ENCODE measurements at places on chromosomes 1 and 21.
A peak's percentile ranks its signal among the peaks of the same experiment; 100 is the strongest.

- no peak for DNase-seq
These were observed 44.1 kb downstream of the WNT4 start for GRCh38 chr1:22098752-22099151.

DNA sequence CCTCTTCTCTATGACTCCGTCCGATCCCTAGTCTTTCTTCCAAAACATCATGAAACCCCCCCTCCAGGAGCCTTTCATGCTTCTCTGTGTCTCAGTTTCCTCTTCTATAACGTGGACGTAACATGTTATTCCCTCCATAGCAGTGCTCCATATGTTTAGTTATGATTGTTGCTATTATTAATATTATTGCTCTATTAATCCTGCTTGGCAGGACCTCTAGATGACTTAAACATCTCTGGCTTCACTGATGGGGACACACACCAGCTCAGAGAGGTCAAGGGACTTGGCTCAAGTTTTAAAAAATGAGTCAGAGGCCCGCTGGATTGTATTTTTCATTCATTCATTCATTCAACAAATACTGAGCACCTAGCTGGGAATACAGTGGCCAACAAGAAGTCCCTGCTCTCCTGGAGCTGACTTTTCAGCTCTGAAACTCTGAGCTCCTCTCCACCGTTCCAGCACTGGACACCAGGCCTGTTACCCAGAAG is 404 bp upstream of the CPLANE2 start:
- DNase-seq: no peak

DNA sequence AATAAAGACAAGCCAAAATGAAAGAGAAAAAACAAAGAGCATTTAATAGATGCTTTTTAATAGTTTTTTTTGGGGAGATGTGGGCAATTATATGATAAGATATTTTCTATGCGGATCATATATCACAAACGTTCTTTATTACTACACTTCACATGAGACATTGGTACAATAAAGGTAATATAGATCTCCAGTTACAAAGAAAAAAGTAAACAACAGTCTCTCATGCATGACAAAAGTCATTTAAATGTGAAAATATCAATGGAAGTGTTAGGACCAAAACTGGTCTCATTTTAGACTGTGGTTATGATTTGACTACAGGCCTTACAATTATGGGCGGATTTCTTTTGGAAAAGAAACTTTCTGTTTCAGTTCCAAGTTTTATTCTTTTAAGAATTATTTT is 687.0 kb downstream of the ADGRL2 start:
- DNase-seq: peak; percentile 74

DNA sequence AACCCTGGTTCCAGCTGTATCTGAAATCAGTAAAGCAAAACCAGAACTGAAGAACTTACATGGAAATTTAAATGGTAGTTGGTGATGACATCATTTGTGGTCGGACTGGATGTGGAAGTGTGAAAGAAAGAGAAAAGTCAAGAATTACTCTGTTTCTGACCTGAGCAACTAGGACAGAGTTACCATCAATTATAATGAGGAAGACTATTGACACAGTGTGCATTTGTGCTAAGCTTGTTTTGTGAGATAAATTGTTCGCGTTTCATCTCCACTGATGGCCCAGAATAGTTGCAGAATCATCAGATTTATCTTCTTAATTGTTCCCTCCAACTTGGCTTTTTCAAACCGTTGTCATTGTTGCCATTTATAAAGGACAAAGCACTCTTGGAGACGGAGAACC is 410.6 kb upstream of the DEPDC1 start:
- no peak for DNase-seq

DNA sequence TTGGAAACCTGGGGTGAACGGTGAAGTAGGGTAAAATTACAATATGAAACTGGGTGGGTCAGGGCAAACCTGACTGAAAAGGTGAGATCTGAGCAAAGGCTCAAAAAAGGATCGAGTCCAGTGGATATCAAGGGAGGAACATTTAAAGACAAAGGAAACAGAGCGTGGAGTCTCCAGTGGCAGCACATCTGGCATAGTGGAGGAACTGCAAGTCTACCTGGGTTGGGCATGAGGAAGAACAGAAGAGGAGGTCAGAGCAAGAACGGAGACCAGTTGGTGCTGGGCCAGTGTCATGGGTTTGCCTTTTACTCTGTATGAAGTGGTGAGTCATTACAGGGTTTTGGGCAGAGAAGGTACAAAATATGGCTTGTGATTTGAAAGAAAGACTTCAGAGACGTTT is 163.7 kb downstream of the NTPCR start:
- DNase-seq: no peak

DNA sequence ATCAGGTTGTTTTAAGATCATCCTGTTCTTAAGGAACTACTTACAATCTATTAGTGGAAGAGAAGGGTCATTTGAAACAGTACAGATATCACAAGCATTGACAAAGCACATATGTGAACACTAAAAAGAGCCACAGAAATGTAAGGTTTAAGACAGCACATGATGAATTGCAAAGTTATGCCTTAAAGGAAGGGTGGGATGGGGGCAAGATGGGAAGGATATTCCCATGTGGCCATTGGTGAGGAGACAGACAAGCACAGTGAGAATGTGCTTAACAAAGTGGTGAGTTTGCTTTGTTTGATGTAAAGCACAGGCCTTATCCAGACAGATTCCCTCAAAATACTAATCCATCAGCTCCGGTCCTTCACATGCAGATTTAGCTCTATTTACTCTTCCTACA is 151.6 kb upstream of the IVNS1ABP start:
- DNase-seq: no peak

- no peak for DNase-seq
These were observed 64.9 kb downstream of the TMEM53 start for GRCh38 chr1:44609412-44609767.

DNA sequence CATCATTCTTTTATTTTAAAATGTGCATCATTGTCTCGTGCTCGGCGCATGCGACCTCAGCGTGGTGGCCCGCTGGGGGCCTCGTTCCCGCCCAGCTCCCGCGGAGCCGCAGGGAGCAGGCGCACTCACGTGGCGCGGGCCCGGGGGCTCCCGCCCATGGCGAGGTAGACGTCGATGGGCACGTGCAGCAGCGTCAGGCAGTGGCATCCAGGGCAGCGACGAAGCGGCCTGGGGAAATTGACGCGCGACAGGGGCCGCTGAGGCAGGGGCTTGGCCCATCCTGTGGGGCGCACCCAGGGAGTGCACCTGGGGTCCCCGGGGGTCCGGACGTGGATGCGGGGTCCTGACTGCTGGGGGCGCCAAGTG is 994 bp downstream of the FAM229A start:
- no peak for DNase-seq

DNA sequence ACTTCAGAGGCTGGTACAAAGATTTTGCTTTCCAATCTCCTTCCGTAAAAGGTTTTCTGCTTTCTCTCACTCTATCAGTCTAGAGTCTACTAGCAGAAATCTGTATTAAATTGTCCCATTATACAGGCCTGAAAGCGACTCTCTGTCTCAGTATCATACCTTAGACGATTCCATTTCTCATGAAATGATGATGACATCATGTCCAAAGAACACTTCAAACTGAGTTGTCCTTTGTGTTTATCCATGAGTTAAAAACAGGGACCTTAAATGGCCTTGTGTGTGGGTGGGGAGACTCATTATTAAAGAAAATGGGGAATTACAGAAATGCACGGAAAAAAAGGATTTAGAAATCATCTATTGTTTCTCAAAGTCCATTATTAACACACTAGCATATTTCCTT is 21.0 kb upstream of the SLC44A3 start:
- no peak for DNase-seq

- peak; percentile 3 for DNase-seq
These were observed 199.0 kb downstream of the PDE4B start for GRCh38 chr1:65991694-65992093.

GRCh38 chr1:208105756-208106155 is 138.4 kb downstream of the PLXNA2 start:
- no peak for DNase-seq

GRCh38 chr1:202854787-202855186 is 34.2 kb downstream of the RABIF start:
- DNase-seq: no peak

- DNase-seq: no peak
These were observed 18.1 kb downstream of the SYDE2 start for GRCh38 chr1:85182700-85183099.

- DNase-seq: peak; percentile 35
These were observed 24.9 kb upstream of the TMEM52 start for GRCh38 chr1:1943834-1944570.

DNA sequence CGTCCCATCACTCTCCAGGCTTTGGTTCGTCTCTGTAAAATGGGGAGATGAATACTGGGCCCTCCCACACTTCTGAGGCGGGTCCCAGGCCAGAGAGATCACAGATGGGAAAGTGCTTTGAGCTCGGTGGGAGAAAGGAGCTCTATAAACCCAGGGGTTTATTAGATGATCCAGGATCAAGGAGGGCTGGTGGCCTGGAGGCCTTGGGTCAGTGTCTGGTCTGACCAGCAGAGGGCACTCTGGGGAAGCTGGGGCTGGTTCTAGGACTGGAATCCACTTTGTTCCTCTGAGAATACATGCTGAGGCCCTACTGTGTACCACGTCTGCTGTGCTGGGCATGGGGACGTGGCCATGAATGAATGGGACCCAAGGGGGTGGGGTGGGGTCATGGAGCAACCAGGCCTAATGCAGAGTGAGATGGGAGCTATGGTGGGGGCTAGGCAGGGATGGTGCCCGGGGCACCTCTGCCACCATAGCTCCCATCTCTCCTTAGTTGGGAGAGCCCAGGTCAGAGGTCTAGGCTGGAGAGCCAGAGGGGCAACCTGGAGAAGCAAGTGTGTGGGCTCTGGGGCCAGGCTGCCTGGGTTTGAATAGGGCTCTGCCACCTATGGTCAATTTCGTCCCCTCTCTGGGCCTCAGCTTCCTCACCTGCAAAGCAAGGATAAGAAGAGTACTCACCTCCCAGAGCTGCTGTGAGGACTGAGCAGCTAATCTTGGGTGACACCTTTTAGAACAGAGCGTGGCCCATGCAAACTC is 9.0 kb upstream of the FAM131C start:
- DNase-seq: peak; percentile 15

DNA sequence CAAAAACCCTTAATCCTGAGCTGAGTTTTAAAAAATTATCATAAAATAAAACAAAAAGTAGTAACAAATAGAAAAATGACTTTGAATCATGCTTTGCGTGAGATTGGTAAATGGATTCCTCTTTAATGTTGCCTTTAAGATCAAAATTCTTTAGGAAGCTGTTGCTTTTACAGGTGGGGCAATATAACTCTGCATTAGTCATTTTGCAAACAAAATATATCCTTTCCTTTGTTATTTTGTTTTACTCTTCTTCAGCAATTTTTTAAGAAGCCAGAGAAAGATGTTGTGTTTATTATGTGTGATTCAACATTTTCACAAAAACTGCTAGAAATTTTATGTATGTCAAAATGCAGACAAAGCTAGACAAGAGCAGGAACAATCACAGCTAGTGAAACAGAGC is 50.0 kb downstream of the MARK1 start:
- no peak for DNase-seq

DNA sequence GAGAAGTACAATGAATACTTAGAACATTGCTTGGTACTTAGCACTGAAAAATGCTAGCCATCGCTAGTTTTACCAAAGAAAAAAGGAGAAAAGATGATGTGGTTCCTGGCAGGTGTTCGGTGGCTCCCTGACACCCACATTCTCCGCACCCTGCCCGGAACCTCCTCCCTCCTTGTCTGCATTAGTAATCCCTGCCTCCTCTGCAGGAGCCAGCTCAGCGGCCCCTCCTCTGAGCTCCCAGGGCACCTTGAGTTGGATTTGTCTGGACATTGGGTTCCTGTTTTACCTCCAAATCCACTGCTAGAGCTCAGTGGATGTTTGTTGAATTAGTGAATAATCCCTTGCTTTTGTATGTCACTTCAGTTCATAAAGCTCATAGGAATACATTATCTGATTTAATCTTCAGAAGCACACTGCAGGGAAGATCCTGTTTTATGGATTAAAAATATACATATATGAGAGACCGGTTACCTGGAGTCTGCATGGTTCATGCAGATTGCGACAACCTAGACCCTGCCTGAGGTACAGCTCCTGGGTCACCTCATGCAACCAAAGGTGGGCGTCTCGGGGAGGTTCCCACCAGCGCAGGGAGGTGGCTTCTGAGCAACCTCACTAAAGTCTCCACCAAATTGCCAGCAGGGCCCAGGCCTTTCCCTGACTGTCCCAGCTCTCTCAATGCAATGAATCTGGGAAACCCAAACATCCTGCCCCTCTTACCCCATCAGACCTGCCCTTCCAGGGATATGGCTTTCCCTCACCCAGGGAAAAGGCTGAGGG is 24.2 kb downstream of the PCAT6 start:
- DNase-seq: no peak

DNA sequence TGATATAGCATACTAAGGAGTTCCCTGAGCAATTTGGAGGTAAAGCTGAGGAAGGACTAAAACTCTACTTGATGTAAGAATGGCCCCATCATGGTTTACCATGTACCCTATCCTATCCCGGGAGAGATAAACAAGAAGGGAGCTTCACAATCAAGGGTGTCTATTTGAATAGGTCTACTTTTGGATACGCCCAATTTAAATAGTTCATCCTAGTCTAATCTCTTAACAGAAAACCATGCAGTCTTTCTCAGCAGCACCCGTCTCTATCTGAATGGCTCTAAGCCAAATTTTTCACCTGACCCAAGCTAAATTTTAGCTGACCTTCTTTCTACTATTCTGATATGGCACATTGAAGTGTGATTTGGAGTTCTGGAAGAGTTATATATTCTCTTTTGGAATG is 122.0 kb downstream of the TNNI3K start:
- DNase-seq: no peak

DNA sequence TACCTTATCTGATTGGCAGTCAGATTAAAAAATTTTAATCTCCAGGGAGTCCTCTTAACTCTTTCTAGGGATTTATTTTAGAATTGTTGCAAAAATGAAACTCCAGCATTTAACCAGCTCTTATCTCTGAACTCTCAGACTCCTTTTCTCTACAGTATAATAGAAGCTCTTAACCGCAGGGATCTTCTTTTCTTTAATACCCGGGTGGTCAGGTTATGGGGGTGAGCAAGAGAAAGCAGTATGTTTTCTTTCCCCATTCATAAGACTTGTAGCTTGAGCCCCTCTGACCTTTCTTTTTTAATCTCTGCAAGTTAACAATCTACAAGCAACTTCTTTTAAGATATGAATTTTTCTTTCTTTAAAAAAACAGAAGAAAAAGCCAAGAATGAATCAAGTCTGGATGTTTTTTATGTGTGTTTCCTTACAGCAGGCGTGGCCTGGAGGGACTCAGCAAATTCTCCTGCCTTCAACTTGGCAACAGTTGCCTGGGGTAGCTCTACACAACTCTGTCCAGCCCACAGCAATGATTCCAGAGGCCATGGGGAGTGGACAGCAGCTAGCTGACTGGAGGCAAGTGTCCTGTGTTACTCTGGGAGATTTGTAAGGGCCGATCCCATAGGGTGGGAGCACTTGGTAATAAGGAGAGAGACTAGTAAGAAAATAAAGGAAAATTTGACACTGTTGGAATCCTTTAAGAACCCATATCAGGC is 13.4 kb upstream of the OLFML3 start:
- no peak for DNase-seq

DNA sequence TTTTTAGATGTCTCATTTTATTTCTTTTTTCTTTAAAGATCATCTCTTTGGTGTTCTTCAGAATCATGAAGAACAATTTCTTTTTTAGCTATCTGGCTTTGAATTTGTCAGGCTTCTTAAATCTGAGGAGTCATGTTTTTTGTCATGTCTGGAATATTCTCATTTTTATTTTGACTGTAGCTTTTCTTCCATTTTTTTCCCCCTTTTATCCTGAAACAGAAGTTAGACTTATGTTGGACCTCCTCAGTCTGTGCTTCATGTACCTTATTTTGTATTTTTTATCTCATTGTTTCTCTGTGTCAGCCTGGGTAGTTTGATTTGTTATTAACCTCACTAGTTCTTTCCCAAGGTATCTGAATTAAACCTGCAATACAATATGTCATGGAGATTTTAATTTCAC is 319.2 kb upstream of the ADGRL4 start:
- no peak for DNase-seq

GRCh38 chr1:41980827-41981653 is 62.3 kb upstream of the HIVEP3 start:
- no peak for DNase-seq
